ENCODE measurements at places on chromosomes 4 and X.

GRCh38 chr4:147025042-147025441, 79.4 kb upstream of the TTC29 start:
- no peak for DNase-seq

DNA sequence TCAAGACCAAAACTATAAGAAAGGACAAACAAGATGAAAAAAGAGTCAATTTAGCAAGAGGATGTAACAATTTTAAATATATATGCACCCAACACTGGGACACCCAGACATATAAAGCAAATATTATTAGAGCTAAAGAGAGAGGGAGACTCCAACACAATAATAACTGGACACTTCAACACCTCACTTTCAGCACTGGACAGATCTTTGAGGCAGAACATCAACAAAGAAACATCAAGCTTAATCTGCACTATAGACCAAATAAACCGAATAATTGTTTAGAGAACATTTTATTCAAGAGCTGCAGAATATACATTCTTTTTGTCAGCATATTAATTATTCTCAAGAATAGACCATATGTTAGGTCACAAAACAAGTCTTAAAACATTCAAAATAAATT, 109.7 kb upstream of the TET2 start:
- DNase-seq = no peak

GRCh38 chr4:6694177-6694901, 661 bp downstream of the S100P start:
- DNase-seq = no peak

GRCh38 chr4:173498023-173498422, 32.0 kb downstream of the HAND2 start:
- no peak for DNase-seq

DNA sequence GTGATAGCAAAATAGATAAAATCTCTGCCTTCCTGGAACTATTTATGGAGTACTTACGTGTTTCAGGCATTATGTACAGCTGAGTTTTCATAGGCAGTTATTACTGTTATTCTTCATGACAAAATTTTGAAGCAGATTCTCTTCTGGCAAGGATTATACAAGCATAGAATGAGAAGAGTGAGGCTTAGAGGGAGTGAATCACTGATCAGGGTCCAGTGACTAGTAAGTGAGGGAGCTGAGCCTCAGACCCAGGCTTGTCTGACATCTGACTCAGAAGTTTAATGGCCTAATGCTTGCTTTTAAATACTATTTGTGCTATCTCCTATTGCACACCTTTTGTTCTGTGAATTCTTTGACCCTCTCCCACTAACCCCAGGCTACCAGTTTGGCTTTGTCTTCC, 110.6 kb downstream of the DTHD1 start:
- no peak for DNase-seq

- no peak for DNase-seq
Measured at GRCh38 chr4:185654965-185655554, 119.8 kb upstream of the PDLIM3 start.

DNA sequence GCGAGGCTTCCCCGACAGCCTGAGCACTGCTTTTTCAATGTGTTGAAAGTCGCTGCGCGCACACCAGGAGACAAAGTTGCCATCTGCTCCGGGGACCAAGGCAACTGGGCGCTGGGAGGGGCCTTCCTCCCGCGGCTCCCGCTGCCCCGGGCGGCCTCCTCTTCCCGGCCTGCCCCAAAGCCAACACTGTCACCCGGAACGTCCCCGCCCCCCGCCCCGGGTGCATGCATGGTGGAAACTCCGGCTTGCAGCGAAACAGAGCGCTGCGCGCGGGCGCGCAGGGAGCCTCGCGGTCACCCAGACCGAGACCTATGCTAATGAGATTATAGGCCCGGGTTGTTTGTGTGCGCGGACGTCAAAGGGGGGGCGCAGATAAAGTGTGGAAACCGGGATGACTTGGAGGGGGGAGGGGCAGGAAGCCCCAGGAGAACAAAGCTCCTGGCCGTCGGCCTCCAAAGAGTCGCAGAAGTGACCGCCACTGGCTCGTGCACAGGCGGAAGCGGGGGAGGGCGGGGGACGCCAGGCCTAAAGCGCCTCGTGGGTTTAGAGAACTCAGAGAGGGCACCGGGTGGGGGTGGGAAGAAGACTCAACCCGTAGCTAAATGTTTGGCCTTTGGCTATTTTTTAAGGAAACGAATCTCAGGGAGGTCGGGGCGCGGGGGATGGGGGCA, 88.8 kb downstream of the BCOR start:
- DNase-seq = no peak

GRCh38 chrX:14843666-14844065, 29.2 kb downstream of the FANCB start:
- no peak for DNase-seq

DNA sequence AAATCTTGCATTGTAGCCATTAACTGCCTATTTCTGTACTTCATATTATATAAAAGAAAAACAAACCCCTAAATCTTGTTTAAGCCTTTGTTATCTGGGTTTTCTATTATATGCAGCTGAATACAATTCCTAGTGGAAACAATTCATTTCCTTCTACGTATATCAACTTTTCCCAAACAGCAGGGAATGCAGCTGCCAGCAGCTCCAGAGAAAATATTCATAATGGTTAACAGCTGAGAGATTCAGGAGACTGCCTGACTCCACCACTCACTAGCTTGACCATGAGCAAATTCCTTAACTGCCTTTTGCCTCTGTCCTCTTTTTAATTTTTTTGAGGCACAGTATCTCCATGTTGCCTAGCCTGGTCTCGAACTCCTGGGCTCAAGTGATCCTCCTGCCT, 146.2 kb downstream of the SPATA18 start:
- DNase-seq = no peak

DNA sequence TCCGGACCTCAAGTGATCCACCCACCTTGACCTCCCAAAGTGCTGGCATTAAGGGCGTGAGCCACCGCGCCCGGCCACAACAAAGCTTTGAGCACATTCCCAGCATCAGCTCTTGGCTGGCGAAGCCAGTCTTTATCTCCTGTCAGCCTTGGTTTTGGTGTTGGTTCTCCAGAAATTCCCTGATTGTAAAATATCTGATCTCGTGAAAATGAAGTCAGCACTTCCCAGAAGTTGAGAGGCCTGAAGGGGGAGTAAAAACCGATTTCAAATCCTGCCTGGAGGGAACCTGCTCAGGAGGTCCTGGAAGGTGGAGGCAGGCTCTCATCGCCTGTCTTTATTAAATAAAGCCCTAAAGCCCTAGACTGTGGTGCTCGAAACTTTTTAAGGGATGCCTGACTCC, 33.6 kb downstream of the PTTG2 start:
- no peak for DNase-seq

GRCh38 chr4:4800646-4801408, 58.6 kb upstream of the MSX1 start:
- no peak for DNase-seq

GRCh38 chr4:179836179-179837075, 2394.2 kb upstream of the AGA start:
- DNase-seq = no peak

GRCh38 chr4:28385801-28386200, 1525.2 kb downstream of the STIM2 start:
- DNase-seq = no peak

DNA sequence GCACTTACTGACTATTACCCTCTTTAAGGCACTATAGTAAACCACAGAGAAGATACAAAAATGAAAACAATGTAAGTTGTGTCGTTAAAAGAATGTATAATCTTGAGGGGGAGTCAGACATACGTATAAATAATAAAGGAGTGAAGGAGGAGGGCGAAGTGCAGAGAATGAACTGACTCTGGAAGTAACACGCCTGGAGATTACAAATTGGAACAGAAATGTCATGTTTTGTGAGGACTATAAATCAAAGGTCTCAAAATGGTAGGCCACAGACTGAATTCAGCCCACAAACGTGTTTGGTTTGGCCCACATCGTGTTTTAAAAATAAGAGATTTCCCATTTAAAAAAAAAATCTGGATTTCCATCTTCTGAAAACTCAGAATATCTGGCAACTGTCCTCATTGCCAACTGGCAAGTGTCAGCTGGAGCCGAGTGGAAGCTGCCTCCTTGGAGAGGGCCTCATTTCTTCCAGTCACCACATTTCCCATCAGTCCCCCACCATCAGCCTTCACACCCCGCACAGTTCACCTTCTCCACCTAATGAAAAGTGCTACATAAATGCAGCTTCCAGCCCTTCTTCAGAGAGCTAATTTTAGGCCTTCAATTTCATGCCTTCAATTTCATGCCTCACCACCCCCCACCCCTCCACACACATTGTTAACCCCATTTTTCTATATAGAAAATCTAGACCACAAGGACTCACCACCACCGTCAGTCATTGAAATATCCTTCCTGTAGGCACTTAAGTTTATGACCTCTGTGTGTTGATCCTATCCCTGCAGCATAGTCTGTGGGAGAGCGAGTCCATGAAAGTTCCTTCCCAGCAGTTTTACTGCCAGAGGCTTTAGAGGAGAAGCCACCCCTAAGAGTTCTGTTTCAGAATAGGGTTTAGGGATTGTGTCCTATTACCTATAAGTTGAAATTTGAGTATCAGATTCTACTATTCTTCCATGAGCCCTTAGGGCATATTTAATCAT, 32.0 kb upstream of the COL25A1 start:
- DNase-seq = no peak

DNA sequence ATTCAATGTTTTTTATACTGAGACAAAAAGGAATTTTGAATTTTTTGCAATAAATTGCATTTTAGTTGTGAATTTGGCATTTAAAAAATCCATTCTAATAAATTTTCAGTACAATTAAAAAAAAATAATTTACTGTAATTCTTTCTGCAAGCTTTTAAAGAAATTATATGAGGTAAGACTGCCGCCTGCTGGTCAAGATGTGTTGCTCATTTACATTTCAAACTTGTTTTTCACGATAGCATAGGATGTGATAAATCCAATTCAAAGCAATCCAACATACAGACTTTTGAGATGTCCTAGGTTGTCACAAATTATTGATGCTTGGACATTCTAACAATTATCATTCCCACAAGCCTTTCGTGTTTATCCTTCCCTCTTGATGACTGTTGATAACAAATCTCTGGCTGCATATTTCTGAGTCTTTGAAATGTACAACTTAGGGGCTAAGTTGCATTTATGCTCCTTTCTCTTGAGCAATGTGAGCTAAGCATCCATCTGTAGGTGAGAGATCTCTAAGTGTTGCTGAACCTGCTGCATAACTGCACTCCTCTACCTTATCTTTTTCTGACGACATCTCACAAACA, 21.7 kb upstream of the MFAP3L start:
- peak; percentile 23 for DNase-seq

GRCh38 chrX:41538707-41539106, 91.6 kb downstream of the NYX start:
- no peak for DNase-seq

GRCh38 chr4:140312100-140312499, 61.3 kb upstream of the SCOC start:
- DNase-seq = no peak

DNA sequence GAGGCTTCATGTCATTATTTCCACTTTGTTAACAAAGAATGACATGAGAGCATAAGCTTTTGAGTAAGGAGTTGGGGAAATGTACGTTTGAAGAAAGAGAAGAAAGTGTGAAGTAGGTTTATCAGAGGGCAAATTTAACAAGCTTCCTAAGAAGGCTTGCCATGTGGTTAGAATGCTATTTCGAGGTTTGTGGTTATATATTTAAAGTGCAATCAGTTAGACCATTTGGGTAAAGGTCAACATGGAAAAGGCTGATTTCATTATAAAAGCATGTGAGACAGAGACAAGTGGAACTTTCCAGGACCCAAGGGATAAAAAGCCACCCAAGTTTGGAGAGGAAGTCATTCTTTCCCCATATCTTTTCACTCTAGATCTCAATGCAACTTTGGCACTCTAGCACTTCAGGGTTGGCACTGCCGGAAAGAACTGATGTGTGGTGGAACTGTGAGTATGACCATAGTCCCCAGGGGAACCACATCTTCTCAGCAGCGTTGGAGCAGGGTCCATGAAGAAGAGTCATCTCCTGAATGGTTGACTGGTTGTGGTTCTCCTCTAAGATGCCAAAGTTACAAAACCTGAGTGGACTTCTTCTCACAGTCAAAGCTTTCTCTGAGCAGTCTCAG, 529.9 kb downstream of the MID1IP1 start:
- no peak for DNase-seq

DNA sequence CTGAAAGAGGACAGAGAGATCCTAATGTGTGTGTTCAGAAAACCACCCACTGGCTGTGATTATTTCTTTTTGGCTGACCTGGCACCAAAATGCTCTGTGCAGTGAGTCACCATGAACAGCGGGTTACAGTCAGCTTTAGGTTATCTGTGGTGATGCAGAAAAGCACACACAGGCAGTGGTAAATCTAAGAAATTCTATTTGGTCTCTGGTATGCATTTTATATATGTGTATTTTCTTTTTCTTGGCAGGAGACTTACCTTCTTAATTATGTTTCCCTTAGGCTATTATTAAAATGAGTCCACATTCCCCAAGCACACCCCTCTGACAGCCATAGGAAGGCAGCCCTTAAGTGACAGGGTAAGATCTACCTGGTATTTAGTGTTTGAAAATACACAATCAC, 79.1 kb upstream of the TFDP3 start:
- no peak for DNase-seq

GRCh38 chrX:13759152-13759718, 24.7 kb downstream of the OFD1 start:
- DNase-seq = no peak

DNA sequence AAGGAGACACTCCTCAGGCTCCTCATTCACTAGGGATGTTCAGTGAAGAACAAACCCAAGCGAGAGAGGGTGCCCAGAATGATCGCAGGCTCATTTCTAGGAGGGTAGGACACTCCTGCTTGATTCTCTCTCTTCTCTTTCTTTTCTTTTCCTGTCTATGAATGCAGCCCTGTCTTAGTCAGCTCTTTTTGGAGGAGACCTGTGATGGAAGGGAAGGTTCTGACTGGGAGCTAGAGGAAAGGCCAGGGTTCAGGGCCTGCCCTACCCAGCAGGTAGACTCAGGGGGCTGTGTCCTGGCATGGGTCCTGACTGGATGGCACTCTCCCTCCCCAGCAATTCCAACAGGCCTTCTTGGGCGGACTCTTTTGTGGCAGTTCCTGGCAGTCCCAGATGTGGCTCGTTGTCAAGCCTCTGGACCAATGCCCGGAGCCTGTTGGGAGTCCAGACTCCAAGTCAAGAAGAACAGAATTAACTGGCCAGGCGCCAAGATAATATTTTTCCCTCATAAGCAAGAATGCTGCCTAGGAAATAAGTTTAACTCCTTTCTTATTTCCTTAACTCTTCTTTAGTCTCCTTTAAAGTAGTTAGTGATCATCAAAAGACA, 139.4 kb upstream of the SCML1 start:
- DNase-seq = no peak

DNA sequence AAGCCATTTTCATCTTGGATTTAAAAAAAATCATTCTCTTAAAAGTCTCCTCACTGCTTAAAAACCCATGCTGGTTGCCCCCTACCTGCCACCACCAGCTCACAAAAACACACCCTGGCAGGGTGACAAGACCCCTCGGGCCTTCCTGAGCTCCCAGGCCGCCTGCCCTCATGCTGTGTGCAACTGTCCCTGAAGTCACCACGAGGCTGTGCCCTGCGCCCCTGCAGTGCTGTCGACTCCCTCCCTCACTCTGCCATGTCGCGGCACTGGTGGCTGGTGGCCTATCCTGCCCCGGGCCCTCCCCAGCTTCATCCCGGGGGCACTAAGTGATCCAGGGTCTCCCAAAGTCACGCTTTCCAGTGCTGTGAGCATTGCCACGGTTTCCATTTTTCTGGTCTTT, 46.3 kb upstream of the ADRA2C start:
- no peak for DNase-seq
